HepG2 (cell line): ENCODE measurements at places on chromosomes 7 and 10.

GRCh38 chr10:15141136-15142054, 27.1 kb downstream of the NMT2 start:
- peaks cover under 1% of the 10 kb centered on the region for H3K36me3 ChIP-seq
- peaks cover 44% of the 10 kb centered on the region for H3K4me1 ChIP-seq

- H3K4me3 ChIP-seq, result no peak overlapping the region
- no peaks in the 10 kb centered on the region for H3K4me1 ChIP-seq
- no peak overlapping the region for H3K27ac ChIP-seq
These were observed 980 bp downstream of the TMEM26 start for GRCh38 chr10:61452151-61452651.

GRCh38 chr10:60348982-60349381, 40.7 kb downstream of the ANK3 start:
- H3K27me3 ChIP-seq, result no peaks in the 10 kb centered on the region
- no peak overlapping the region for H3K4me3 ChIP-seq
- no peak for DNase-seq

DNA sequence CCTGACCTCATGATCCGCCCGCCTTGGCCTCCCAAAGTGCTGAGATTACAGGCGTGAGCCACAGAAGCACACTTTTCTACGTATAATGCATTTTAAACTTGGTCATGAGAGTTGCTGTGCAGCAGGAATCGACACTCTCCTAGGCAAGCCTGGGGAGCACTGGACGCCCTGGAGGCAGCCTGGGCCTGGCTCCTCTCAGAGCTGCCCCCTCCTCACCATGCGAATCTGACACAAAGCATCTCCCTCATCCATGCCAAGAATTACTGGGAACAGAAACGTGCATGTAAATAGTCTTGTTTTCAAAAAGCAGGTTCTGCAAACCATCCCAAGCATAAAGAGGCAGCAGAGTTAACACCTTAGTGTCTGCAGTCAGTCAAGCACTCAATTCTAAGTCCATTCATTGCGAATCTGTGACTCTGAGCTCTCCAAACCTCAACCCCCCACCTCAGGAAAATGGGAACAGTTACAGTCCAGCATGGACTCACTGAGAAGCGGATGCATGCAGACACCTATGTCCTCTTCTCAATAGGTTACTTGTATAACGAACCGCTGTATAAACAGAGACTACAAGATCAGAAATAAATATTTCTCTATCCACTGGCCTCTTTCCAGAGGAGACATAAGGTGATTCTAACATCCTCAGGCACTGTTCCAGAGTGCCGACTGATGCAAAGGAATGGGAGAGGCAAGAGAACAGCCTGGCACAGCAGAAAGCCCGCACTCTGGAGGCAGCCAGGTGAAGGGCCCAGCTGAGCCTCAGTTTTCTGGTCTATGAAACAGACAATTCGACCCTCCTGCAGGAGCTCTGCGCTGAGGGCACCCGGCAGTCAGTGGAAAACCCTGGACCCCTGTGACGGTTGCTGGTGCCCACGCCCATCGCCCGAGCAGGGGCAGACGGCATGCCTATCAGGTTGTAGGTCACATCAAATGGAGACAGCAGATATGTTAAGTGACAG, 68.9 kb downstream of the MAD1L1 start:
- peaks cover 69% of the 10 kb centered on the region for H3K4me1 ChIP-seq
- H3K4me3 ChIP-seq, result no peak overlapping the region
- peak overlapping the region; percentile 21 for H3K27ac ChIP-seq

DNA sequence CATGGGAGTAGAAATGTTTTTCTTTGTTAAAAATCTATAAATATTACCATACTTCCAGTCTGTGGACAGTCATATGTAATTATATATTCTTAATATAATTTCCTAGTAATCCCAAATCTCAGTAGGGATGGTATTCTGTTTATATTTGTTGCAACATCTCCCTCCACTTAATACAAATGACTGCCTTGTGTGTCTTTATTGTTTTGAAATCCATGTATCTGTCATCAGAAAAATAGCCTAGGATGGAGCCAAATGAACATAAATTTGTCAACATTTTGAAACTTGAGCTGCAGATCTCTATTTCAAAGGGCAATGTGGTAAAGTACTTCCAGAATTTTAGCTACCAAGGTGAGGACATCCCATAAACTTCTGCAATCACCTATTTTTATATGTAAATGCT, 290.7 kb downstream of the TSPAN12 start:
- no peaks in the 10 kb centered on the region for H3K36me3 ChIP-seq
- no peak overlapping the region for H3K27ac ChIP-seq
- DNase-seq, result no peak
- H3K27me3 ChIP-seq, result no peaks in the 10 kb centered on the region

DNA sequence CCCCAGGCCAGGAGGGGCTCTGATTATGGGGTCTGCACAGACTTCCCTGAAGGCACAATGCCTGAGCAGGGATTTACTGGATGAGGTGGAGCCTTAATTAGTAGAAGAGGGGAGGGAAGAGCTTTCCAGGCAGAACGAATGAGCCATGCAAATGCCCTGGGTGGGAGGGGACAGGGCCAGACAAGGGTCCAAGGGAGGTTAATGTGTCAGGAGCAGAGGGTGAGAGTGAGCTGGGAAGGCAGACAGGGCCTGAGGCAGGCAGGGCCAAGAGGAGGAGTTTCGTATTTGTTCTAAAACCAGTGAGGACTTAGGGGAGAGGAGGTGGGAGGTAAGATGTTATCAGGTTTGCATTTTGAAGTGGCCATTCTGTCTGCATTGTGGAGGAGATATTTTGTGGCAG, 65.3 kb downstream of the NPY start:
- H3K4me1 ChIP-seq, result no peaks in the 10 kb centered on the region
- H3K27me3 ChIP-seq, result no peaks in the 10 kb centered on the region
- no peak overlapping the region for H3K4me3 ChIP-seq
- H3K27ac ChIP-seq, result no peak overlapping the region
- H3K36me3 ChIP-seq, result no peaks in the 10 kb centered on the region

GRCh38 chr7:74526780-74527179, 73.1 kb downstream of the GTF2IRD1 start:
- H3K4me1 ChIP-seq, result no peaks in the 10 kb centered on the region
- no peak overlapping the region for H3K4me3 ChIP-seq
- peaks cover 23% of the 10 kb centered on the region; the same call in 2 of the 3 replicates for H3K36me3 ChIP-seq
- DNase-seq, result no peak
- H3K27me3 ChIP-seq, result no peaks in the 10 kb centered on the region

DNA sequence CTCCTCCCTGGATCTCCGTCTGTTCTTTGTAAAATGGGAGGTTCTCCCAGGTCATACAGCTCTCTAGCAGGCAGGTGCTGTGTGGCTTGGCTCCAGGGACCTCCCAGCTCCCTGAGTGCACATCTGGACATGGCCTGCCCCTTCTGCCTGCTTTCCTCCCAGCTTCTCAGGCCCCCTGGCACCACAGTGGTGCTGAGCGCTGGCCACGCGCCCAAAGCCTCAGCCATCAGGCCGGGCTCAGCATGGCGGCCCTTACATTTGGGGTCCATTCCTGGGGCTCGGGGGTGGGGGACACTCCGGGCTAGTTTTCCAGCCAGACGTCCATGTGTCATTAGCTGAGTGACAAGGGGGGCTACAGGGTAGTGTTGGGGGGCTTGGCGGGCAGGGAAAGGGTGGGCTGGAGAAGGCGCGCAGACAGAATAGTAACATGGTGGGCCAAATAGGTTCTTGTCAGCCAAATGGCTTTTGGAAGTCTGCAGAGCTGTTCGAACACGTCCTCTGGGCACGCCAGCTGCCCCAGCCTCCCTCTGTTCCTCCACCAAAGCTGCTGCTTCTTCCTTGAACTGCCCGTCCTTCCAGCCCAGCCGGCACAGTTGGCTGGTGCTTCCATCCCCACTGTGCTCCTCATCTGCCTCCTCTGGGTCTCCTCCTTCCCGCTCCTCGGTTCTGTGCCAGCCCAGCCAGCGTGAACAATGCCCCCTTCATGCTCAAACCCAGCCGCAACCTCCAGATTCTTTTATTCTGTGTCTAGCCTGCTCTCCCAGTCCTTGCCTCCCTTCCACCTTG, 65.9 kb downstream of the GOLGA7B start:
- no peak for DNase-seq
- H3K36me3 ChIP-seq, result no peaks in the 10 kb centered on the region
- H3K27me3 ChIP-seq, result peaks cover 4% of the 10 kb centered on the region
- H3K27ac ChIP-seq, result no peak overlapping the region
- H3K4me1 ChIP-seq, result no peaks in the 10 kb centered on the region

DNA sequence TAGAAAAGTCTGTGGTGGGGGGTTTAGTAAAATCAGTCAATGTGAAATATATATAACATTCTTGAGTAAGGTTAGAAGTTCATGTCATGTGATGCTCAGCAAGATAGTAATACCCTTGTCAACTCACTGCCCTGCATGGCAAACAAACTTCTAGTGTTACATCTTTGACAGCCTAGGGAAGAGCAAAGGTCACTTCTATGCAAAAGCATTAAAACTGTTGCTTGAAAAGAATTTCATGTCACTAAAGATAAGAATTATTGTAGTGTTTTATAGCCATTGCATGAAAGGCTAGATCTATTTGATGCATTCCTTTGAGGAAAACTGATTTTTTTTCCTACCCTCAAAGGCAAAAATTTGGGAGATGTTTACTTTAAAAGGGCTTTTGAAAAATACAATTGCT, 176.0 kb downstream of the SKAP2 start:
- DNase-seq, result peak; percentile 96
- H3K27ac ChIP-seq, result peak overlapping the region; percentile 68
- H3K27me3 ChIP-seq, result no peaks in the 10 kb centered on the region
- no peak overlapping the region for H3K4me3 ChIP-seq
- H3K36me3 ChIP-seq, result no peaks in the 10 kb centered on the region

- no peaks in the 10 kb centered on the region for H3K27me3 ChIP-seq
- peak; percentile 70 for DNase-seq
- peak overlapping the region; percentile 51 for H3K4me3 ChIP-seq
- no peaks in the 10 kb centered on the region for H3K36me3 ChIP-seq
- peaks cover 40% of the 10 kb centered on the region for H3K4me1 ChIP-seq
These were observed 1.5 kb upstream of the SKIDA1 start for GRCh38 chr10:21526860-21527597.

DNA sequence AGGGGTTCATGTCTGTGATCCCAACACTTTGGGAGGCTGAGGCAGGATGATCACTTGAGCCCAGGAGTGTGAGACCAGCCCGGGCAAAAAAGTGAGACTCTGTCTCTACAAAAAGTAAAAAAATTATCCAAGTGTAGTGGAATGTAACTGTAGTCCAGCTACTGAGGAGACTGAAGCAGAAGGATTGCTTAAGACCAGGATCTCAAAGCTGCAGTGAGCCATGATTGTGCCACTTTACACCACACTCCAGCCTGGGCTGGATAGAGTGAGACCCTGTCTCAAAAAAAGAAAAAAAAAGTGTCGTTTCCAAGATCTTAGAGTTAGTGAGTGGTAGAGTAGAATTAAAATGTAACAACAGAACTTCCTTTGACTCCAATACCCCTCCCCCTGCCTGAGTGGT, 589.4 kb upstream of the MBL2 start:
- H3K4me3 ChIP-seq, result no peak overlapping the region
- H3K27me3 ChIP-seq, result no peaks in the 10 kb centered on the region
- no peak for DNase-seq
- peaks cover 13% of the 10 kb centered on the region for H3K4me1 ChIP-seq
- H3K27ac ChIP-seq, result no peak overlapping the region

GRCh38 chr7:100132697-100133151, 6.0 kb downstream of the MBLAC1 start:
- no peak overlapping the region for H3K27ac ChIP-seq
- no peaks in the 10 kb centered on the region for H3K36me3 ChIP-seq
- H3K27me3 ChIP-seq, result no peaks in the 10 kb centered on the region
